Pulmonary artery endothelial cell (primary cell): ENCODE measurements at places on chromosomes 3 and 15.

- DNase-seq, result no peak
Measured at GRCh38 chr3:73502609-73503583, 121.8 kb downstream of the PDZRN3 start.

- DNase-seq, result no peak
Measured at GRCh38 chr3:154209499-154209898, 88.3 kb downstream of the ARHGEF26 start.

GRCh38 chr15:24746094-24746493 lies 70.5 kb downstream of the NPAP1 start:
- DNase-seq, result no peak

DNA sequence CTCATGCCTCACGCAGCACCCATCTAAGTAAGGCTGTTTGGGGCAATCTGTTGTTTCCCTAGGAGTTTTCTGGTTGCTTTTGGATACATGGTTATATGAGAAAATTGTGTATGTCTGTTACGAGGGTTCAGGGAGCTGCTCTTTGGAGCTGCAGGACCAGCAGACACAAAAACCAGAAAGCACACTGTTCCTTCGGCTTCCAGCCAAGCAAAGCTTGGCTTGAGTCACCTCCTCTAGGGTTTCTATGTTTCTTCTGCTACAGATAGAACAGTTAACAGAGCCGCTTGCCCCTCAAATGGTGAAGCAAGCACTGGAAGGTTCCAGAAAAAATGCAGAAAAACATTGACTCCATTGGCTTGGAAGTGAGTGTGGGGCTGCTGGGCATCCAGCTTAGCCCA lies 49.2 kb upstream of the CTDSPL start:
- no peak for DNase-seq

DNA sequence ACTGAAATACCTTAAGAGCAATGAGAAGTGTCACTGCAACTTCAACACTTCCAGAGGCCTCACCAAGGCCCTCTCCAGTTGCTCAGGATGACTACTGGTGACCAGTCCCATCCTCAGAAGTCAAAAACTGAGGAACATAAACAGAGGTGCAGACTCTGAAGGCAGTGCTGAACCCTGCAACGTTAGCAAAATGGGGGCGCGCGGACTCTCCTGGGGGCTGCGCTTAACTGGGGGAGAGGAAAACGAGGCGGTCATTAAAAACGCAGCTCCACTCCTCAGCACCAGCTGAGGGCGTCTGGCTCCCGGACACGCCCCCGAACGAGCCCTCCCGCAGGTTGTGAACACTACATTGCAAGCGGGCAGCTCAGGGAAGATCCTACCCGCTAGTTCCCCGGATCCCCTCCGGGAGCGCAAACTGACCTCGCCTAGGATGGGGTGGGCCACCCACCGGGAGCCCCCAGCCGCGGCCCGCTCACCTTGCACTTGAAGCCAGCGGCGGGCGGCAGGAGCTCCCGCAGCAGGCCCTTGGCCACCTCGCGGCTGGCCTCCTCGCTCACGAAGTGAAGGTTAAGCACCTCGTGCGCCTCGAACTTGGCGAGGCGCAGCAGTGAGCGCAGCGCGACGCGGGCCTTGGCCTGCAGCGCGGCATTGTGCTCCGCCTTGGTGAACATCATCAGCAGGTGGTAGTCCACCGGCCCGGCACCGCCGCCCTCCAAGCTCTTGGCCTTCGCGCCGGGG lies 711 bp downstream of the XXYLT1 start:
- no peak for DNase-seq

DNA sequence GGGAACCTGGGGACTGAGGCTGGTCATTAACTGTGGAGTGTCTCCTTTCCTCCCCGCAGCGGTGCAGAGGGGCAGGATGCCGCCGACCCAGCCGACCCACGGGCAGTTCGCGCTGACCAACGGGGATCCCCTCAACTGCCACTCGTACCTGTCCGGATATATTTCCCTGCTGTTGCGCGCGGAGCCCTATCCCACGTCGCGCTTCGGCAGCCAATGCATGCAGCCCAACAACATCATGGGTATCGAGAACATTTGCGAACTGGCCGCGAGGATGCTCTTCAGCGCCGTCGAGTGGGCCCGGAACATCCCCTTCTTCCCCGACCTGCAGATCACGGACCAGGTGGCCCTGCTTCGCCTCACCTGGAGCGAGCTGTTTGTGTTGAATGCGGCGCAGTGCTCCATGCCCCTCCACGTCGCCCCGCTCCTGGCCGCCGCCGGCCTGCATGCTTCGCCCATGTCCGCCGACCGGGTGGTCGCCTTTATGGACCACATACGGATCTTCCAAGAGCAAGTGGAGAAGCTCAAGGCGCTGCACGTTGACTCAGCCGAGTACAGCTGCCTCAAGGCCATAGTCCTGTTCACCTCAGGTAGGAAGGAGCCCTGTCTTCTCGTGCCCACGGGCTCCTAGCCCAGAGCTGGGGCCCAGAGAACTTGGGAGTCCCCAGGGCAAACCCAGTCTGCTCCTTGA lies 3.7 kb downstream of the NR2F2 start:
- no peak for DNase-seq

DNA sequence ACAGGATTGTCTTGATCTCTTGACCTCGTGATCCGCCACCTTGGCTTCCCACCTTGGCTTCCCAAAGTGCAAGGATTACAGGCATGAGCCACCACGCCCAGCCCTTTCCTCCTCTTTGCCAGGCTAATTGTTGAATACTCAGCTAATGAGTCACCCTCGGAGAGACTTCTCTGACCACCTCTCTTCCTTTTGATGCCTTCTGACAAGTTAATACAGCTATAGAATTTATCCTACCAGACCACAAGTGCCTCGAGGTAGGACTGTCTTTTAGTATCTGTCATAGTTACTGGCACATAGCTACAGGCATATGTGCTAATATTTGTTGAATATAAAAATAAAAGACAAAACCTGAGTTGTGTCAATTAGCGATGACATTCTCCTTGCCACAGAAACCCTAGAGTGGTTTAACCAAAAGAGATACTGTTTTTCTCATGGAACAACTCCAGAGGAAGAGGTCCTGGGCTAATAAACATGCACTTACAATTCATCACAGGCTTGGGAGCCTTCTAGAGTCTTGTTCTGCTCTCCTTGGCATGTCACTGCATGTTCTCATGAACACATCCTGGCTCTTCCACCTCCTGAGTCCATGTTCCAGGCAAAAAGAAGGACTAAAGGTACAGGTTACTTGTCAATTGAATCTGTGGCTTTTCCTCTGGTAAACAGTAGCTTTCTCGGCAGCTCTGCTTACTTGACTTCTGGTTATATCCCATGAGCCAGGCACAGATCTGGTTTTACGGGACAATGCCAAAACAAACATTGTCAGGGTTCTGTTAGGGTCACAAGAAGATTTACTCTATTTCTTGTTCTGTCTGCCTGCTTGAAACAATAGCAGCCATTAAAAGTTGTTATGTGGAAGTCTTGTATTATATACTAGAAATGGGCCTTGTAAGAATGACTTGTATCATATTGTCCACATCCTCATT lies 332.3 kb downstream of the THSD4 start:
- DNase-seq, result no peak

DNA sequence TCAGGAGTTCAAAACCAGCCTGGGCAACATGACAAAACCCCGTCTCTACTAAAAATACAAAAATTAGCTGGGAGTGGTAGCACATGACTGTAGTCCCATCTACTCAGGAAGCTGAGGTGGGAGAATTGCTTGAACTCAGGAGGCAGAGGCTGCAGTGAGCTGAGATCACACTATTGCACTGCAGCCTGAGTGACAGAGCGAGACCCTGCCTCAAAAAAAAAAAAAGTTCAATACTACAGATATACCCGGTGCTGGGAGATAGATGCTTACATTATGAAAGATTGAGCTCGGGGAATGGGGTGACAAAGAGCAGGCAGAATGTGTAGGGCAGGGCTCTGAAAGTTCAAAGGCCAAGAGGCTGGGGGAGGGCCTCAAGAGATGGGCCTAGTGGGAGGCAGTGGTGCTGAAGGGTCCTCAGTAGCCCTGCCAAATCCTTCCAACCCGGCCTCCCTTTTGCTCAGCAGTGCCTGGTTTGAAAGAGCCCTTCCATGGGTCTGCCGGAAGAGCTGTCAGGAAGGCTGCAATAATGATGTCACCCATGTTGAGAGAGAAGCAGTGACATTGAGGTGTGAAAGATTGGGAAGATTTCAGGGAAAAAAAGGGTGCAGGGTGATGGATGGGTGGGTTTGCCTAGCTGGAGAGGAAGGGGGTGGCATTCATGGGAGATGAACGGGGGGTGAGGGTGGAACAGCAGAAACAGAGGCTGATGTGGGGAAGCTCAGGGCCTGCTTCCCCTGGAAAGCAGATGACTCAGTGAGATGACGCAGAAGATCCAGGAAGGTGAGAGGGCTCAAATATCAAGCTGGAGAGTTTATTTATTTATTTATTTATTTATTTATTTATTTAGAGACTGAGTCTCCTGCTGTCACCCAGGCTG lies 20.0 kb upstream of the IREB2 start:
- no peak for DNase-seq

GRCh38 chr15:63722204-63722808 lies 111.4 kb downstream of the HERC1 start:
- DNase-seq, result no peak

- DNase-seq, result peak; percentile 17
Measured at GRCh38 chr3:52831500-52832301, 1.2 kb upstream of the ITIH4 start.

DNA sequence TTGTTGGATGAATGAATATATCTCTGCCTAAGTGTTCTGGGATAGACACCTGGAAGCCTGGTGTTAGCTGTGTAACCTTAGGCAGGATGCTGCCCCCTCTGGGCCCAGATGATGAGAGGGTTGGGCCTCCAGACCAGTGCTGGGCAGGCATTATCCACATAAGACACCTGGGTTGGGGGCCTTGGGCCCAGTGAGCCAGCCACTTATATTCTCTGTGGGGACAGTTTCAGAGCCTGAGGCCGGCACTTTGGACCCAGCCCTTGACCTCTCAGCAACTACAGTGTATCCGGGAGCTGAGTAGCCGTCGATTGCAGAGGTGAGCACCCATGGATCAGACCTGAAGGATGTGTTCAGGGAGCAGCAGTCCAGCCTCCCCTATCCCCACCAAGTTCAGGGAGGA lies 2.2 kb downstream of the HEMK1 start:
- no peak for DNase-seq

DNA sequence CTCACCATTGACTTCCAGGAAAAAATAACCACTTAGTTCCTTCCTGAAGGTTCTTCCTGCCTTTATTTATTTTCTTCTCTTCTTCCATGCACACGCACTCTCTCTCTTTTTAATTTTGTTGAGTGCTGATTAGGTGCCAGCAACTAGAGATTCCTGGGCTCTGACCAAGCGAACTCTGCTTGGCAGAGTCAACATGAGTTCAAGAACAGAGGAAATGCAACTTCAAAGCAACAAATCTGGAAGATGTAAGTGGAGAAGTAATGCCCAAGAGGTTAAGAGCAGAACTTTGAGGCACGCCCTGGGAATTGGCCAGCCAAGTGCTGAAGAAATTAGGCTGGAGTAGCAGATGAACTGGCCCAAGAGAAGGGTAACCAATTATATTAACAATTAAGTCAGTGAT lies 8.5 kb downstream of the ERC2 start:
- DNase-seq, result no peak

DNA sequence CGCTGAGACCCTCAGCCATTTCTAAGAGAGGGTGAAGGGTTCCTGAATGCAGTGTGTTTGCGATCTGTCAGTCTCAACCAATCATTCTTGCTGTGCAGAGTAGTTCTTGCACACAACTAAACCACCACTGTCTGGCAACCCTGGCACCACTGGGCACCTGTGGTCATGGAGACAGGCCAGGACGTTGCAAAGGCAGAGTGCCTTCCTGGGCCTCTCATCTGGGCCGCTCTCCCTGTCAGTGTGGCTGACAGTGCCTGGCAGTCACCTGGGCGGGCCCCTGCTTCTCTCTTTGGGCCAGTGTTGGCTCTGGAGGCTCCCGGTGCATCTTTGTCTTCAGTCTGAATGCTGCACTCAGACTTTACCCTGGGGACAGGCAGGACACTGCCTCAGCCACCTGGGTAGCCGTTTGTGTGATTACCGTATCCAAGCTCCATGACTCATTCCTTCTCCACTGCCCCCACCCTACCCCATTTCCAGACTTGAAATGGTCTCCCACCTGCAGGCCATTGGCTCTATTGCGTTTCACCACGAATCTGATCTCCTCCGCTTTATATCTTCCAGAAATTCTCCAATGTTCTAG lies 104.6 kb upstream of the KLF13 start:
- DNase-seq, result no peak

- no peak for DNase-seq
Measured at GRCh38 chr3:23161308-23161707, 41.8 kb upstream of the UBE2E2 start.

GRCh38 chr15:95106801-95107200 lies 875.4 kb downstream of the MCTP2 start:
- DNase-seq, result no peak

DNA sequence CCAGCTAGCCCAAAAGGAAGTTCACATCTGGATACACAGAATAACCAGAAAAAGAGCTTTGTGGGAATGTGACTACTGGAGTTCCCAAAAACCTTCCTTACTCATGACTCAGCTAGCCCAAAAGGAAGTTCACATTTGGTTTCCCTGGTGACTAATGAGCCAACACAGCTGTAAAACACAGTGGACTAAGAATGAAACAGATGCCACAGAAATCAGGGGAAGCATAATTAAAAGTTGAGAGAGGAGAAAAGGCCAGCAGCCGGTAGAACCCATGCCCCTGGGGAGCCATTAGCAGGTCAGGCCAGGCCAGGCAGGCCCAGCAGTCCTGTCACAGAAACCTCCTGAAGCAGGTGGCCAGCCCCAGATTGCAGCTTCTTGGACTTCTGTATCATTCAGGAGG lies 130.3 kb downstream of the GHSR start:
- DNase-seq, result peak; percentile 83

DNA sequence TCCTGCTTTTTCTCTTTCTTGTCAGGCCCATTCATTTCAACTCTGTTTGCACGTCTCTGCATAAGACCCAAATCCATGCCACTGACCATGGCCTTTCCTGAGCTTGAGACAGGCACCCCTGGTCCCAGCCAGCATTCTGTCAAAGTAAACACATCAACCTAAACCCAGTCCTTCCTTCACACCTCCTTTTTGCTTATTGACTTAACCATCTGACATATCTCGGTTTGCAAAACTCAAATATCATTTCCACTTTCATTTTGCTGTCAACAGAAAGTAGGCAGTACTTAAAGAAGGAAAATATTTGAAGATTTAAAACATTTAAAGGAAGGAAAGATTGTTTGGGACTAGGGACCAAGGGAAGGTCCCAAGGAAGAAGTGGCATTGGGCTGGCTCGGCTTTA lies 48.2 kb upstream of the KBTBD8 start:
- no peak for DNase-seq

DNA sequence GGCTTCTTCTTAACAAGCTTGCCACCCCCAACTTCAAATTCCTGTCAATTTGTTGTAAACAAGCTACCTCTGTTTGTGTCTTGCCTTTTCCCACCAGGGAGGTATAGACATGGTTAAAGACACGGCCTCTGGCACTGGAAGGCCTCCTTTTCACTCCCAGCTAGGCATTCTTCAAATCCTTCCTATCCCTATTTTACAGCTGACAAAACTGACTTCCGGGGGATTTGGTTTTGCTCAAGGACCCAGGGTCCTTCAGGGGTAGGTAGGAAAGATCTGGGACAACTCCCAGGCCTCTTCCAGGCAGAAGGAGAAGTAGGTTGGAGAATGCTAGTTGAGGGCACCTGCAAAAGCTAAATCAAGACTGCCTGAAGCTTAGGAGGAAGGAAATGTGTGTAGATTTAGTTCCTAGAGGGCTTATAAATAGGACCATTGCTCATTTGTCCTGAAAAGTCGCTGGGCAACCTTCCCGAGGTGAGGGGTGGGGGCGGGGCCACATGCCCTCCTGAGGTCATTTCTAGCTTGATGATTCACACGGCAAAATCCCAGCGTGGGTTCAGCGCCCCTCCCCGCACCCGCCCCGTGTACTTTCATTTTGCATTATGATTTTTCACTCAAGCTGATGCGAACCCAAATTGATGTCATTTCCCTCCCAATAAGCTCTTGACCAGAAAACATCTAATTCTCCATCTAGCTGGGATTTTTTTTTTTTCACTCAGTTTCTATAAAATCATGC lies 365.5 kb downstream of the SHQ1 start:
- DNase-seq, result peak; percentile 40
